Left ventricle myocardium inferior (tissue), 1 donor: ENCODE measurements at places on chromosomes 6 and 20.

GRCh38 chr6:130967502-130968445 lies 95.3 kb downstream of the EPB41L2 start:
- DNase-seq, result no peak

- DNase-seq, result no peak
Observed at GRCh38 chr20:33061658-33062028, 7.9 kb downstream of the BPIFB3 start.

DNA sequence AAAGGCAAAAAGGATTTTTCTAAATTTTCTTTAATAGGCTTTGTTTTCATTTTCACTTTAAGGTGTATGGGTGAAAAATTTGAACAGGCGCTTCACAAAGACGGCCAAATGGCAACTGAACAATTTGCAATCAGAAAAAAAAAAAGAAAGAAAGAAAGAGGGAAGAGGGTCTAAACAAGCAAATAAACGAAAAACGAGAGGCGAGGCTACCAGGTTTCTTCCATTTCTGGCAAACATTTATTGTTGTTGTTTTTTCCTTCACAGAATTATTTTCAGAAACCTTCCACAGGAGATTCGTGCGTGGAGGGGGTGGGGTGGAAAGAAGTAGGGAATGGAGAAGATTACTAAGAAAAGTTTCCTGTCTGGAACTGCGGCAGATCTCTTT lies 24.3 kb downstream of the POM121L2 start:
- no peak for DNase-seq

DNA sequence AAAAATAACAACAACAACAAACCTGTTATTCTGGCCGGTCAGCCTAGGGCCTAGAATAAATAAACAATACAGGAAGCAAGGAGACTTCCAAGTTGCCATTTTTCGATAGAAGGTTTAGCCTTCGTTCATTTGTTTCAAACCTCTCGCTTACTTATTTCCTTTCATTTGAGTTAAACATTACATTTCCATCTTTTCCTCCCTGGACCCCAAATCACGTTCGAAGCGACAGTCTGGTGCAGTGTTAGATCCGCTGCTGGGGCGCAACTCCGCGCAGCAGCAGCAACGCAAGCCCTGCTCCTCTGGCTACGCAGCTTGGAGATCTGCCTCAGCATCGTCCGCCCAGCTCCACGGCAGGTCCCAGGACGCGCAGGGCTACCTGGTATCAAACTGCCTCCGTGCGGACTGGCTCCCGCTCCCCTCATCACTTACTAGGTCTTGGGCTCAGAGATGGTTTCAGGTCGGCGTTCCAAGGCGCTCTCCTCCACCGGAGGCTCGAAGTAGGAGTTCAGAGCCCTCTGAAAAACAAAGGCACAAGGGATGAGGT lies 530 bp downstream of the TDP2 start:
- peak; percentile 26 for DNase-seq

DNA sequence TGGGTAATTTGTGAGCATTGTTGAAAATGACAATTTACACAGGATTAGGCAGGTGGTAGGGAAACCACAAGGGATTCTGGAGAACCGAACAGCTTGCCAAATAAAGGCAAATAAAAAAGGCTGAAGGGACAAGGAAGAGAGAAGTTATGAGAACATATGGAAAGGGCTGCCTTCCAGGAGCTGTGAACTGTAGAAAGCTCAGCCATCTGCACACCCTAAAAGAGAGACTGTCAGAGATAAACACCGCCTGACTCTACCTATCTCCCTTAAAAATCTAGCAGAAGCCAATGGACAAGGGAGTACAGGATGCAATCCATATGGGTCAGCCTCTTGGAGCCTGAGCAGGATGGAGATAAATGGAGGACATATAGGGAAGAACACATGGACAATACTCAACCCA lies 12.7 kb upstream of the SLC17A1 start:
- DNase-seq, result no peak

GRCh38 chr6:161064915-161065314 lies 73.3 kb downstream of the MAP3K4 start:
- DNase-seq, result no peak

- DNase-seq, result no peak
Observed at GRCh38 chr6:116015561-116015960, 45.1 kb downstream of the FRK start.

- no peak for DNase-seq
Observed at GRCh38 chr6:157535340-157536222, 154.6 kb downstream of the ZDHHC14 start.

DNA sequence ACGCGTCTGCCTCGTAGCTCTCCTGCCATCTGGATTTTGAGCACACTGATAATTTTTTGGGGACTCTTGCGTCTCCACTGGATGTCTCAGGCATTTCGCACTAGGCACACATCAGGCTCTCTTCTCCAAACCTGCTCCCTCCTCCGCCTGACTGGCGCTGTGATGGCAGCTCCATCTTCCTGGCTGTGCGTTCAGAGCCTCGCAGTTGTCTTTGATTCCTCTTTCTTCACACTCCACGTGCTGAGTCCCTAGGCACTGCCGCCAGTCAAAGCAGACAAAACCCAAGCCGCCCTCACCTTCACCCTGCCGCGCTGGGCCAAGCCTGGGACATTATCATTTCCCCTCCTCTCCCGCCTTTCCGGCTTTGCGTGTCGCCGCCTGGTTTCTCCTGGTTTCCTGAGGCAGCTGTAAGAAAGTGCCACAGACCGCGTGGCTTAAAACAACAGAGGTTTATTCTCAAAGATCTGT lies 778 bp downstream of the PSMG4 start:
- peak; percentile 31 for DNase-seq

DNA sequence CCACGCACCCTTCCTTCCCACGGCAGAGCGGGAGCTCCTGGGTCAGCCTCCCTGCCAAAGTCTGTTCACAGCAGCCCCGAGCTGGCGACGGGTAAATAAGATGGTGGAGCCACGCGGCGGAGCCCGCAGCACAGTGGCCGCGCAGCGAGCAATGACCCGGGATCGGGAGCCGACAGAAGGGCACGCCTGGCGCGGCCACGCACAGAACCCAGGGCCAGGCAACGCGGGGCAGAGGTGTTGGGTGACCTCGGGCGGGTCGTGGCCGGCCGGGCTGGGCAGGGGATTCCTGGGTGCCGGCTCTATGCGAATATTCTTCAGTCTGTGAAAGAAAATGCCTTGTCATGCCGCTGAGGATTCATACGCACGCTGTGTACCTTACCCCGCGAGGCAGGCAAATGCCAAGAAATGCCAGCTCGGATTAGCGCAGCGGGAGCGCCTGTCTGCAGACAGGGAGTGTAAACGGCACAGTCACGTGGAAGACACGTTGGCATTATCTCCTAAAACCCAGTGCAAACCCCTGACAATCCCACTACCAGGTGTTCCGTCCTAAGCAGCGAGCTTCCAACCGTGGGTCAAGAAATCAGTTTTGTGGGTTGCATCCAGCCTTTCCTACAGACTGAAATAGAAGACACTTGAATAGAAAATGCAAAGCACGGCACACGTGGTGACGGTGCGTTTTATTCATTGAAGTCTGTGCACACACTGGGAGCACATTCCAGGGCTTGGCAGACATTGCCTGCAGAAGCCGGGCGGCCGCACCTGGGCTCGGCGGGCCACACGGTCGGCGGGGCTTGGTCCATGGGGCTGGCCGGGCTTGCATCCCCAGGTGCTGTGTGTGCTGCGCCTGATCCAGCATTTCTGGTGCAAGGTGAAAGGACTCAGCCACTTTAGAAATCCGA lies 18.3 kb downstream of the CHRNA4 start:
- no peak for DNase-seq

DNA sequence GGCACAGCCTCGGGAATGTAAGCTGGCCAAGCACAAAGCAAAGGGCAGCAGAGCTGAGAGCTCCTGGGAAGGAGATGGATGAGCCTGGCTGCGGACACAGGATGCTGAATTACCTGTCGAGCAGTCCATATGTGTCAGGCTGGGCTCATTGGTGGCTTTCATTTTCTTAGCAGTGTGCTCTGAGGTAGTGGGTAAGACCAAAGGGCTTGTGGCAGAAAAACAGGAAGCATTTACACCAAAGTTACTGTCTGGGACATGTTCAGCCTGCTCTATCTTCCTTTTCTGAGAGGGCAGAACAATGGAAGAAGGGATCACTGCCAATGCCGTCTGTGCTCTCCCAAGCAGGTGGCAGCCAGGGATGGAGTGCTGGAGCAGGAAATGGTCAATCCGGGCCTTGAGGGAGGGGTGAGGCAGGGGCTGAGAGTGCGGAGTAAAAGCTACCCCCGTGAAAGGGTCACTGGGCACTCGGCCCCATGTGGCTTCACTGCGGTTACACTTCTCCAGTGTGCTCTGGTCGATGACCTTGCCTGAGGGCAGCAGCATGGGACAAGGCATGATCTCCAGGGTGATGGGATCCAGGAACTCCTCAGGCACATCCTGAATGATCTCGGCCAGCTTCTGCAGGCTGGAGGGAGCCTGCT lies 36.9 kb upstream of the AVP start:
- no peak for DNase-seq

GRCh38 chr20:62356589-62357186 lies 10.4 kb downstream of the LAMA5 start:
- no peak for DNase-seq

- no peak for DNase-seq
Observed at GRCh38 chr20:20791664-20792568, 79.5 kb upstream of the RALGAPA2 start.

DNA sequence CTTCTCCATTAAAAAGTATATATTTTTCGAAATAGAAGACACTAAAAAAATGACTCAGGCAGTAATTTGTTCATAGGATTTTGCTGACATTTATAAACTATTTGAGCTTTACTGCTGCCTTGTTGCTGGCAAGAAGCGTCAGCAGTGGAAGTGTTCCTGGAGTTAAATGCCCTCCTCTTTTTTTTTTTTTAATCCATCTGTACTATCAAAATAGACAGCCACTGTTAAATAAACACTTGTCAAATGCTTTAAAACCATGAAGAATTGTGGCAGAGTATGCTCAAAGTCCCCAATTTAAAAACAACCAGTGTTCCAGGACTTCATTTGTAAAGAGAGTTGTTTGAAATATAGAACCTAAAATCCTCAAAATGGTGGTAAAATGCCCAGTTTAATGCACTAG lies 253.8 kb downstream of the NKAIN2 start:
- DNase-seq, result no peak

DNA sequence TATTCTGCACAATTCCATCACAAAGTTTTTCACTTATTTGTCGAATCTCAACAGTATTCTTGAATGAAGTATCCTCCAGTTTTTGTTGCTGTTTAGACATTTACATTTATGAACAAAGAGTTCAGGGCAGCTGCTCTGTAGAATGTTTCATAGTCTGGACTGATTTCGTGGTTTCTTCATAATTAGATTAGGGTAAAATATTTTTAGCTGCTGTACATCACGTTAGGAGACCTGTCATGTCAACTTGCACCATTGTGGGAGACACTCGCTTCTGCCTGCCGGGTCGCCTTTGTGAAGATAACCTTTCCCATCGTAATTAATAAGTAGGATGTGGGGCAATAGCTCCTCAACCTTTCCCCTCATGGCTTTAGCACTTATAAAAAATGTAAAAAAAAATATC lies 27.5 kb upstream of the RPS6KA2 start:
- DNase-seq, result no peak

GRCh38 chr6:134795691-134796090 lies 154.2 kb downstream of the ALDH8A1 start:
- DNase-seq, result no peak

DNA sequence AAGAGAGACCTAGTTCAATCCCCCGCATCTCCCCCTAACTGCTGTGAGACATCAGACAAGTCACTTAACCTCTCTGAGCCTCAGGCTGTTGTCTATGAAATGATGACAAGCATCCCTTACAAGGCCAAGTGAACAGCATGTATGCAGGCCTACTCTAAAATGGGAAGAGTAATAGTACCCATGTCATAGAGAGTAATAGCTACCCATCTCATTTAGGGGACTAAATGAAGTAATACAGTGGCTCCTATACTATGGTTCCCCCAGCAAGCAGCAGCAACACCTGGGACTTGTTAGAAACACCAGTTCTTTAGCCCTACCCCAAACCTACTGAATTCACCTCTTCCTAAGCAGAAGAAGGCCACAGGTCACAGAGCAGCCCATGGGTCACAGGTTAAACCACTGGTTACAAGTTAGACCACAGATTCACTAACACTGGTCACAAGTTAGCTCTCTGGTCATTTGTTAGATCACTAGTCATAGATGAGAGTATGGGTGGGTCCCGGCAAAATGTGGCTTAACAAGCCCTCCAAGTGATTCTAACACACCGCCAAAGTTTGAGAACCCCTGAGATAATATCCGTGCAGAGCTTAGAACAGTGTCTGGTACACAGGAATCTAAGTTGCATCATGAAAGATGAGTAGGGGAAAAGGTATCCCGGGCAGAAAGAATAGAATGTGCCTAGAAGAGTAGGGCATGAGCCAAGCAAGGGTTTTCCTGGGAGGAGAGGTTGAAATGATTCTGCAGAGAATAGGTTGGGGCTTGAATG lies 1.4 kb downstream of the DEFB124 start:
- DNase-seq, result no peak

DNA sequence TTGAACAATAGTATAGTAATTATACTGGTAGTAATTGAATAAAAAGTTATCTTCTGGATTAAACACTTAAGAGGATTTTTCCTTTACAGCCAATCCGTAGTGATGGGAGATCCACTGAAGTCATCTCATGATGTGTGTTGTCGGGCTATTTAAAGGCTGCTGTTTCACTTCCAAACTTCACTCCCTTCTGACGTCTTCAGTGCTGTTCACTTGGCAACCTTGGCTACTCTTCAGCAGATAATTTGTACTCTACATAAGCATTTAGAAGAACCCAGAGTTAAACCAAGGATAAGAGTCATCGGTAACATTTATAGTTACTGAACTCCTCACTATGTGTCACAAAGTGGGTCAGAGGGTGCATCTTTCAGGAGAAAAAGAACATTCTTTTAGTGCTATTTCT lies 179.1 kb upstream of the EYA4 start:
- DNase-seq, result no peak

- DNase-seq, result no peak
Observed at GRCh38 chr20:60718743-60719480, 533.1 kb upstream of the CDH4 start.

- DNase-seq, result no peak
Observed at GRCh38 chr6:128358244-128358776, 162.1 kb downstream of the PTPRK start.

- no peak for DNase-seq
Observed at GRCh38 chr6:797479-798077, 104.6 kb upstream of the EXOC2 start.

DNA sequence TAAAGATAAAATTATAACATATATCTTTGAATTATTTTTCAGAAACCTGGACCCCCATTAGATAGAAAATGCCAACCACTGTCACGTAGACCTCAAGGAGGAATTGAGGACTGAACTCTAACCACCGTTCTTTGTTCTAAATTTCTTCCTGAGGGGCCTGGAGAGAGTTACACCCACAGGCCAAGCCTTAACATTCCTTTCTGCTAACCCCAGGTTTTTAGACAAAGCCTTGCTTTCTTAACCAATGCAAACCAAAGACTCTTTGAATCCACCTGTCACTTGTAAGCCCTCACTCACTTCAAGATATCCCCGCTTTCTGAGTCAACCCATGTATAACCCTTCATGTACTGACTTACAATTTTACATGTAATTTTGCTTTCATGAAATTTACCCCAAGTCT lies 41.0 kb downstream of the SNX14 start:
- DNase-seq, result no peak

DNA sequence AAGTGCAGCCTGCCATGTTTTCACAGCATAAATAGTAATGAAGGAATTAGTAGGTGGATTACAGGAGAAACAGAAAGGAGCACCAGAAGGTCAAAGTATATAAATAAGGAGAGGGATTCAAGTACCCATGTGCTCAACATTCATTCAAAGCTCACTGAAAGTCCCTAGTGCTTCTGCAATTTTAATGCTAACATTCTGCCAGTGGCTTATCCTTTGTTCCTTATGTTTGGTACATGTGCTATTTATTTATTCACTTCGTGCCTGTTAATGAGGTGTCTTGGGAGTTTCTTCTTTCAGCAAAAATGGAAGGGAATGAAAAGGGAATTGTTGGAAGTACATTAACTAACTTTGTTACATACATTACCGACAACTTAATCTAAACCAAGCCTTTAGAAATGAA lies 105.7 kb downstream of the CRYBG1 start:
- no peak for DNase-seq
